ENCODE measurements at places on chromosomes 7 and 10.

DNA sequence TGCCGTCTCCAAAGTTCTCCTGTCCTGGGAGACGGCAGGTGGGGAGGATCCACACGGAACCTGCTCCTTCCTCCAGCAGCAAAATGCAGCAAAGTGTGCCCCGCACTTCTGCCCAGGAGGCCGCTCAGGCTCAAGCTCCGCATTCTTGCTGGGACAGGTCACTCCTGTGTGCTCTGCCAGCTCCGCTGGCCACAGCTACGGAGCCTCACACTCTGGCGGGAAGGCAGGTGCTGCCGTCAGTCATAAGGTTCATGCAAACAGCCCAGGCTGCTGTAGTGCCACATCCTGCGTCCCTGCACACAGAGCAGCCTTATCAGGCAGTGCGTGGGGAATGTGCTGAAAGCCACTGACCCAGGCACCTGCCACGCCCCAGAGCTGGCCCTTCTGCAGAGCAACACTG lies 22.4 kb downstream of the ADGRA1 start:
- DNase-seq, result no peak

GRCh38 chr10:61870526-61870895 lies 31.0 kb upstream of the ARID5B start:
- no peak for DNase-seq

DNA sequence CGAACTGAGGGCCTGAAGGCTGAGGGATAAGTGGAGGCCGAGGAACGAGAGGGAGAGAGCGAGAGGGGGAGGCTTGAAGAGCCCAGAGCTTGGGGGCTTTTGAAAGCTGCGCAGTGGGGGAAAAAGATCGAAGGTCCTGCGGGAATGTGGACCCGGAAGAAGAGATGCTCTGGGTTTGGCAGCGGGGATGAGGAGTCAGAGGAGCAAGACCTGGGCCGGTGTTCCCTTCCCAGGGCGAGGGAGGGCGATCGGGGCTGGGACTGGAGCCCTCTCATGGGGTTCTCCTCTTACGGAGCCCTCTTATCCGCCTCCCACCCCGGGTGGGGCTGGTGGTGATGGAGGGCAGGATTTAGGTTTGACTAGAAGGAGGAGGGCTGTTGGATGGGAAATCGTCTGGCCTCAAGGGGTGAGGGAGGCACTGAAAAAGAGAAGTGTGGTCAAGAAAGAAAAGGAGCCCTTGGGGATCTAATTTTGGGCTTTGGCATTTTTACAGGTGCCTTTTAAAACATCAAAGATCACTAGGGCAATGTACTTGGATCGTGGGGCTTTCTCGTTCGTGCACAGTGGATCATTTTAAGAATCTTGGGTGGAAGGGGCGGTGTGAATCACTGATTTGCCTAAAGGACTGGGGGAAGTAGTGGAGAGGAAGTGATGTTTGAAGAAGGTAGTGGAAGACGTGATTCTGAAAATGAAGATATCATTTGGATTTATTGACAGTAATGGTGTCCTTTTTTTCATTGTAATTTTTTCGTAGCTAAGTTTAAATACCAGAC lies 637 bp downstream of the SAMD8 start:
- peak; percentile 29 for DNase-seq

GRCh38 chr10:109975244-109976190 lies 32.3 kb upstream of the ADD3 start:
- DNase-seq, result no peak

GRCh38 chr7:3117488-3118231 lies 74.0 kb upstream of the CARD11 start:
- no peak for DNase-seq

- DNase-seq, result no peak
Observed at GRCh38 chr10:96238646-96239623, 32.4 kb downstream of the BLNK start.
